Keratinocyte (primary cell): ENCODE measurements at places on chromosomes 12 and 14.

DNA sequence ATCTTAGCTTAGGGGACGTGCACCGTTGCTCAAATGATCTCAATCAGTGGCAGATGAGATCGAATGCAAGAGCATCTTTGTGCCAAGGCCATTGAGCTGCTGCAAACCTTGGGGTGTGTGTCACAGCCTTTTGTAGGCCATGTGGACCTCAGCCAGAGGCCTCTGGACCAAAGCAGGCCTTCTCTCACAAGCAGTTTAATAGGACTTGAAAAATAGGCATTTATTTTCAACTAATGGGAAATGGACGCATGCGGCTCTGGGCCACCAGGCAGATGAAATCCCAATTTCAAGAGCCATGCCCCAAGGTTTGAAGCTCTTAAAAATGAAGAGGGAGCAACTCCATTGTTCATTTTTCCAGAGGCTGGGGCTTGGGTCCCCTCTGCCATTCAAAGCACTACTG lies 87.3 kb downstream of the TTC7B start:
- no peak for DNase-seq

- DNase-seq: no peak
Observed at GRCh38 chr12:42144158-42144407, 591 bp downstream of the GXYLT1 start.

- DNase-seq: no peak
Observed at GRCh38 chr12:3712209-3712992, 40.5 kb downstream of the CRACR2A start.

GRCh38 chr12:58695263-58695662 lies 225.0 kb downstream of the LRIG3 start:
- DNase-seq: no peak

- no peak for DNase-seq
Observed at GRCh38 chr14:32014498-32014897, 62.6 kb upstream of the ARHGAP5 start.

DNA sequence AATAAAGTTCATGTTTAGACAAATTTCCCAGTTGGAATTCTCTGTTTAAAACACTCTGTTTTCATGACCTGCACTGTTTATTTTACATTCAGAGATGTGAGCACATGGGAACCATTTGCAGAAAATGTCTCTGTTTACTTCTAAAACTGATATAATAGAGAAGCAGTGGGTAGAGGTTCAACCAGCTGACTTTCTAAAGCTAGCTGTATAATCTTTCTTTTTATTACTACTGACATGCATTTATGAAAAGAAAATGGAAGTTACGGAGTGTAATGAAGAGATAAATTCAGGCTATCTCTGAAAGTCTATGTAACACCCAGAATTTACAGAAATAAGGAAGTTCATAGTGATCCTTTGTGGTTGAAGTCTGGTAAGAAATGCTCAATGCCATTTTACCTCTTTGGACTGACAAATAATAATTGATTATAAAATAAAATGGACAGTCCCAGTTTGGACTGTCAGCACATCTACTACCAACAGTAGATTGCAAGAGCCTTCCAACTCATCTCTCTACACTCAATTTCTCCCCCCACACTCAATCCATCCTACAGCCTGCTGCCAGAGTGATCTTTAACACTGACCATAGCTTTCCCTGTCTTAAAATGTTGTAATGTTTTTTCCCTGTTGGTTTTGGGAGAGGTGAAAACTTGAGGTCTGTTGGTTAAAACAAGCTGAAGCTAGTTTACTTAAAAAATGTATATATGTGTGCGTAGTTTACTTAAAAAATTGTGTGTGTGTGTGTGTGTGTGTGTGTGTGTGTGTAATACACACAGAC lies 137.4 kb downstream of the AEBP2 start:
- no peak for DNase-seq

GRCh38 chr14:102029956-102030355 lies 56.9 kb downstream of the HSP90AA1 start:
- DNase-seq: no peak

DNA sequence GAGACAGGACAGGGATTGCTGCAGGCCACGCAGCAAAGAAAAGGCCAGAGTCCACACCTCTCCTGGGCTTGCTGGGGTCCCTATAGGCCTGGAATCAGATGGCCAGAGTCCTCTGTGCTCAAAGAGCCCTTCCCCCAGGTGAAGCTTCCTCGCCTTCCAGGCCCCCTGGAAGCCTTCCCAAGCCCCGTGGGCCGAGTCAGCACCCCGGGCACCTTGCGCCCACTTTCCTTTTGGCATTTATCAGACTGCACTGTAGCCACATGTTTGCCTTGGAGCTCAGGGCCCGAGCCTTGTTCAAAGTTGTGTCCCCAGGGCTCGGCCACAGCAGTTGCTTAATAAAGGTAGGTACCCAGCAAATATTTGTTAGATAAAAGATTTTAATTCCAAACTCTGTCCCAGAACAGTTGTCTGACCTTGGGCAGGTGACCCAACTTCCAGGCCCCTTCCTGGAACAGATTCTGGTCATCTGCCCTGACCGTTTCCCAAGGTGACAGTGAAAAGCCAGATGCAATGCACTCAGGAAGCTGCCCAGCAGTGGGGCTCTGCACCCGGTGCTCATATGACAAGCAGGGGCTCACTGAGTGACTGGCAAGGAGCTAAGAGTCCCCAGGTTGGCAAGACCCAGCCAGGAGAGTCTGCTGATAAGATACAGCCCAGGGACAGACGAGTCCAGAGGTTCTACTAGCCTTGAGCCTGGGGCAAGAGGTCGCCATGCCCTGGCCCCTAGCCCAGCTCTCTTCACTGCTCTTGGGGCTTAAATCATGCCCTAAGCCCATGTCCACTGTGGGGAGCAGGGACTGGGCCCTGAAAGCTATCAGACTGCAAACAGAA lies 81.2 kb downstream of the PITPNM2 start:
- no peak for DNase-seq

DNA sequence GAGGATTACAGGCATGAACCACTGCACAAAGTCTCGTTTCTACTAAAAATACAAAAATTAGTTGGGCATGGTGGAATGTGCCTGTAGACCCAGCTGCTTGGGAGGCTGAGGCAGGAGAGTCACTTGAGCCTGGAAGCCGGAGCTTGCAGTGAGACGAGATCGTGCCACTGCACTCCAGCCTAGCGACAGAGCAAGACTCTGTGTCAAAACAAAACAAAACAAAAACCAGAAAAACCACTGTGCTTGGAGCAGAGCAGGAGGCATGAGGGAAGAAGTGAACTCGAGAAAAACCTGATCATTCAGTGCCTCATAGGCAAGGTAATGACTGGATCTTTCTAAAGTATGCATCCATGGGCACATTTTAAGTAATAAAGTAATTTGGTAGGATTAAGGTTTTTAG lies 487.8 kb downstream of the KCNH5 start:
- DNase-seq: no peak

DNA sequence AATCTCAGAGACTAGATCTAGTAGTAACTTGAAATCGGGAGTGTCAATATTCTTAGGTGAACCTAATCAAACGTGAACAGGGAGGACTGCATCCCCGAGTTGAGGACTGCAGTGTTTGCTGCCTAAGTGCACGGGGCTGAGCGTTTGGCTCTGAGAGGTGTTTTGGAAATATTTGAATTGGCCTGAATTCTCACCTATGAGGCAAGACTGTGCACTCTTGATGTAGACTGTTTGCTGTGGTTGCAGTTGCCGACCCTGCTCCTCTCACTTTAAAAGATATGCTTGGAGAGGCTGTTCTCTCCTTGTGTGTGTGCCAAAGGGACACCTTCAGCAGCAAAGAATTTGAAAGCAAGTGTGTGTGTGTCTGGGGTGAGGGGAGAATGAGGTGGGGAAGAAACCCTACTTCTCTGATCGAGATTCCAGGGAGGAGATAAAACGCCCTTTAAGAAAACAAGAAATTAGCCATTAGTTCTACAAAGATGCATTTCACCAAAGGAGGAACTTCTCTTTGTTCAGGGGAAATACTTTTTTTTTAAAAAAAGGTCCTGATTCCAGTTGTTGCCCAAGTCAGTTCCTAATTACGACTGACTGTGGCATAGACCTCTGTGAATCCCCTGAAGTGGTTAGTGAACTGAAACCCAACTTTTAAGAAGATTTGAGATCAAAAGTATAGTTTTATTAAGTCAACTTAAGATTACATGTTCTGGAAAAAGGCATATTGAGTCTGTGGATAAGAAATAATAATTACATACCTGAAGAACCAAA lies 106.6 kb downstream of the DYRK2 start:
- DNase-seq: no peak

DNA sequence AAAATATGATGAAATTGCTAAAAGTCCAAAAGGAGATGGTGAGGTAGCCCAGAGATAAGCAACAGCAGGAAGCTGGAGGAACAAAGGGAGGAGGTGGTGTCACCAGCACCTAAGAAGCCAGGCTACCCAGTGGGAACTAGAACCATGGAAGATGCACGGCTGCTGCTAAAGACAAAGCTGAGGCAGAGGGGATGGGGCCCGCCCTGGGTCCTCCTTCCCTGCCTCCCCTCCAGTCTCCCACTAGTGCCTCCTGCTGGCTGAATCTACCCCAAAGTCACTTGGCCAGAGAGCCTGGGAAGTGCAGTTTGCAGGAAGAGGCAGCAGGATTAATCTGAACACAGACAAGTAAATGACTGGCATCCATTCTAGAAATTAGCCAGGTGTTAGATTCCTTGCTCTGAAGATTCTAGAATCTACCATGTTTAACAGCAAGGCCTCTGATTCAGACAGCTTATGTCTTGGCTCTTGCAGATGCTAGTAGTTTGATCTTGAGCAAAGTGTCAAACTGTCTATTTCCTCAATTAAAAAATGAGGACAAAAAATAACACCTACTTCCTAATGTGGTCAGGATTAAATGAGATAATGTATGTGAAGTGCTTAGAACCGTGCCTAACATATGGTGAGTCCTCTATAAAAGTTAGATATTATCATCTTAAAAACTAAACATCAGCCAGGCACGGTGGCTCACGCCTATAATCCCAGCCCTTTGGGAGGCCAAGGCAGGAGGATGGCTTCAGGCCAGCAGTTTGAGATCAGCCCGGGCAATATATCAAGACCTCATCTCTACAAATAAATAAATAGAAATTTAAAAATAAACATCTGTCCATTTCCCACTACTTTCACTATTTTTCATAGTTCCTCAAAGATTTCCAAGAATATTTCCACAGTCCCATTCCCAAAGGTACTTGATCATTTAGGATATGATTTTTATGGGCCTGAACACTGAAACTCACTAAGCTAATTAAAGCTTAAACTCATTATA lies 5.8 kb upstream of the LRP10 start:
- DNase-seq: no peak

DNA sequence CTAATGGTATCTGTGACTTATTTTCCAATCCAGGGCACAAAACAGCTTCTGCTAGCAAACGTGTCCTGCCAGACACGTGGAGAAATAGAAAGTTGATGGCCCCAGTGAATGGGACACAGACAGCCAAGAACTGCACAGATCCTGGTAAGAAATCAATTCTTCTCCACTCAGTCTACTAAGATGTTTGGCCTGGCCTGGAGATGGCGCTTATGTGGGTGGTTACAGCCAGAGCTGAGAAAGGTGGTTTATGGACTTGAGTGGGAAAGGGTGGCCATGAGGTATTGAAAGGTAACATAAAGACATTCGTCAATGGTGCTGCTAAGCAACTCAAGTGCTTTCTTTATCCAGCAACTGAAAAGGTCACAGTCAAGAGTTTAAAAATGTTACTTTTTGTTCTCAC lies 2.9 kb downstream of the SLC24A4 start:
- DNase-seq: no peak

- no peak for DNase-seq
Observed at GRCh38 chr12:89350630-89351488, 1.4 kb downstream of the DUSP6 start.

- no peak for DNase-seq
Observed at GRCh38 chr12:16187660-16188059, 89.8 kb downstream of the SLC15A5 start.

- no peak for DNase-seq
Observed at GRCh38 chr12:128797119-128798118, 26.3 kb downstream of the SLC15A4 start.

- DNase-seq: no peak
Observed at GRCh38 chr14:50846226-50846880, 15.4 kb upstream of the NIN start.

- DNase-seq: no peak
Observed at GRCh38 chr12:12759234-12759915, 26.1 kb upstream of the APOLD1 start.

- no peak for DNase-seq
Observed at GRCh38 chr14:59538936-59539335, 37.7 kb downstream of the CCDC175 start.

- DNase-seq: no peak
Observed at GRCh38 chr14:104558231-104559027, 21.1 kb upstream of the C14orf180 start.

DNA sequence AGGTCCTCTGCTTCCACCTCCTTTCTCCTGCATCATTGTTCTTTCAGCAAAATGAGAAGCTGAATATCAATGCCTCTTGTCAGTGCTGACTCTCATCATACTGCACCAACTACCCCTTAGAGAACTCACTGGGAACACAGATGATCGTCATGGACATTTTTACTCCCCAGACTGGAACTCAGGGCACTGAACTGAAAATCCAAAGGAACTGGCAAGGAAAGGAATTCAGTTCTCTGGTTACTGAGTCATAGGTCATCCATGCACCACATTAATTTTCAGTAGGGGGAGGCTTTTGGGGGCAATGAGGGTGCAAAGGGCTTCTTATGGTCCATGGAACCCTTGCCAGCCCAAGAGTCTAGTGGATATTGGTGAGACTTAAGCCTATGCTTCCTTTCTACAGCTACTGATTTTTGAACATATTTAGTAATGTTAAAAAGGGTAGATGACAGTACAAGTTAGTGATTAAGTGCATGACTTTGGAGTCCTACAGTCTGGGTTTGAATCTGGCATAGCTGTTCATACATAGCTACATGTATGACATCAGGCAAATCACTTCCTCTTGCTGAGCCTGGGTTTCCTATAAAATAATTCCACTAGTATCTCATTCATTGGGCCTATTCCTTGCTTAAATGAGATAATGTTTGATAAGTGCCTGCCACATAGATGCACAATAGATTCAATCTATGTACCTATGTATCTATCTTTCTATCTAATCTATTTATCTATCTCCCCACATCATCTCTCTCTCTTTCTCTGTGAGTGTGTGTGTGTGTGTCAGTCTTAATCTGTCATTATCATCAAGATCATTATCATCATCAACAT lies 29.2 kb downstream of the BBS10 start:
- no peak for DNase-seq

DNA sequence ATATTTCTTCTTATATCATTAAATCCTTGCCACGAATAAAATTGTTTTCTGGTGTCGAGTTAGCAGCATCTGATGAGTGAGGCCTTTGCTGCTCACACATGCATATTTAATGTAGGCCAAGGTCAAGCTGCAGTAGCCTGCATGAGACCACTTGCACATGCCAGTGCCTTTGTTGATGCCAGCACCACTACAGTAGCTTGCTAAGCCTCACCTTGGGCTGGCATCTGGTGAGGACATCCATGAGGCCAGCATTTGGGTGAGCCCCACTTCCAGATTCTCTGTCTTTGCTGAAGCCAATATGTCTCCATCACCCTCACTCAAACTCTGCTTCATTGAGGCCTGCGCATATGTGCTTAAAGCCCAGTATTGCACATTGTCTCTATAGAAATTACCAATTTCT lies 8.0 kb downstream of the CCDC59 start:
- no peak for DNase-seq

DNA sequence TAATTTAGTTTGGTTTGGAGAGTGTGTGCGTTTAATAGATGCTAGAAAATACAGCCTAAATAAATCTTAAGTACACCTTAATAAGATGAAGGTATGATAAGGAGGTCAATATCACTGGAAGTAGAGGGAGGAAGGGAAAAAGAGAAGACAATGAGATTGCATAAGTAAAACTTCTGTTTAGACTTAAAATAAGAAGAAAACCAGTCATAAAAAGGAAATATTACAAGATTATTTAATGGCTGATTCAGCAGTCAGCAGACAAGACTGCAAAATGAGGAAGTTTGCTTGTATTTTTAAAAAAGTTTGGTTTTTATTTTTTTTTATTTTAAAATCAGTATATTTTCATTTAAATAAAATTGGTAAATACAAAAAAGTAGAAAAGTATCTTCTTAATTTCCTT lies 3.2 kb downstream of the SLC38A6 start:
- no peak for DNase-seq
